ENCODE measurements at places on chromosomes 6 and 20. TPM values are rescaled to one million over a fixed set of nuclear protein-coding genes. Genes with fewer than 3 reads are reported as not detected.

HMGCLL1 gene
- 0.17 TPM for total RNA-seq

CLIC5 gene
- not detected for total RNA-seq

ARMH2 gene
- total RNA-seq: not detected

FAM162B gene
- total RNA-seq: not detected

DNA sequence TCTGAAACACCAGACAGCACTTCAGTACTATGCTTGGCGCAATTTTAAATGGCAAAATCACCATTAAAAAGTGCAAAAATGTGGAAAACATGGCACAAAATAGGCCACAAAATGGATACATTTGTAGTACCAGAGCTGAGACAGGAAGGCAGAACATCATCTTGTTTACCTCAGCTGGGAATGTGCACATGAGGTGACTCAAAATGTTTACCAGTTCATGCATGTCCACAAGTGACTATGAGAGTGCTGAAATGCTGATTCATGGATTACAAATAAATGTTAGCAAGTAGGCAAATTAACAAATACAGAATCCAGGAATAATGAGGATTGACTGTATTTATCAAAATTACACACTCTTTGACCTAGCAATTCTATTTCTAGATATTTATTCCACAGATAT, 201.6 kb downstream of the ISM1 start:
- peak; percentile 8 for DNase-seq

DNA sequence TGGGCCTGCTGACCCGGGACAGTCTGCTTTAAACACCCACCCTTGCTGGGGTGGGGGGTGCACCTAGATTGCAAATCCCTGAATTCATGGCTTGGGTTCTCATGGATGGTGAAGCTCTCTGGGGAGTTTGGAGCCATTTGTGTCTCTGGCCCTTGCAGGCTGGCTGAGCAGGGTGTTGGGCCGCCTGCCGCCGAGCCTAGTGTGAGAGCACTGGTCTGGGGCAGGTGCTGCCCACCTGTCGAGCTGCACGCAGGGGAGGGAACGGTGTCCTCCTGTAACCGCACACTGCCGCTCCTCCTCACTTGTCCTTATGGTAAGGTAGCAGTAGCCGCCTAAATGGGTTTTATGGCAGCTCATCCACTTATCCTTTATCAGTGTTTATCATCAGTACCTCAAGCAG, 143.9 kb downstream of the DTNBP1 start:
- DNase-seq: no peak

DNA sequence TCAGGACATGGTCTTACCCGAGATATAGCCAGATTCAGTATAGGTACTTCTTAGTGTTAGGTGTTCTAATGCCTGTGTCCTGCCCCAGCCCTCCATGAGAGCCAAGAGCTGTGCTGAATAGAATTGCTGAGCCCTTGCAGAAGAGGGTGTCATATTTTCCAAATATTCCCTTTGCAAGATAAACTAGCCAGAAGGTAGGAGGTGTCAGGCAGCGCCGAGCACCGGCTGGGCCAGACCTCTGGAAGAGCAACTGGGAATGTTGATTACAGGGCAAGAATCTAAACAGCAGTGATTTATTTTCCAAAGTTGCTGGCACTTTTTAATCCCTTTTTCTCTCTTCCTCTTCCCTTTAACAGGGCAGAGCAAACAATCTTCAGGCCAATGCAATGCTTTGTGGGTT, 37.1 kb upstream of the EZR start:
- no peak for DNase-seq

- DNase-seq: no peak
These were observed 713 bp downstream of the WFDC9 start for GRCh38 chr20:45630371-45630770.

DNA sequence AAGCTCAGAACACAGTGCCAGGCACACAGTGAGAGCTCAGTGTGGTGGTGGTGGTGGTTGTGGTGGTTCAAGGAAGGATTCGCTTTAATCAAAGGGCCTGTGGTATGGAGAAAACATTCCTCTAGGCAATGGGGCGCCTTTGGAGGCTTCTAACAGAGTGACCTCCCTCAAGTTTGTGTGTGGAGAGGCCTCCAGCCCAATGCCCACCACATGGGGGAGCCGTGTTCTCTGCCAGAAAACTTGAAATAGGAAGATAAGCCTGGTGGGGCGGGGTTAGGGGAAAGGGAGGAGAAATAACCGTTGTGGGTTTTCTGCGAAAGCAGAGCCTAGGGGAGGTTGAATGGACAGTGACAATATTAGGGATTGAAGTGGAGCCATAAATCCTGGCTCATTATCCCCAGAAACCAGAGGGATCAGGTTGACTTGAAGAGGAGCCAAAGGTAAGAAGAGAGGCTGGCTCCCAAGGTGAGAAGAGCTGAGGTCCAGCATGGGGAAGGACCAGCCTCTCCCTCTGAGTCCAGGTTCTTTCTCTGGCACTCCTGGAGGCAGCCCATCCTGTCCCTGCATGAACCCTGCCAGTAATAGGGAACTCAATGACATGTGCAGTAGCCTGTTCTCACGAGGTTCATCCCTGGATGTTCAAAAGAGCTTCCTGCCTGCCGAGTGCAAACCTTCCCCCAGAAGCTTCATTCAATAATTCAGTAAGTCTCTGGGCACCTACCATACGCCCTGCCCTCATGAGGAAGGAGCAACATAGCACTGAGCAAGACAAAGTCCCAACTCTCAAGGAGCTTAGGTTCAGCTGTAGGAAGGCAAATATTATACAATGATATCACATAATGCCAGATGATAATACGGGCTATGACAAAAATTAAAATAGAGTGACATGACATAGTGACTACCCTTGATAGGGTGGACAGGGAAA, 51.4 kb downstream of the TGM2 start:
- DNase-seq: peak; percentile 54

DNA sequence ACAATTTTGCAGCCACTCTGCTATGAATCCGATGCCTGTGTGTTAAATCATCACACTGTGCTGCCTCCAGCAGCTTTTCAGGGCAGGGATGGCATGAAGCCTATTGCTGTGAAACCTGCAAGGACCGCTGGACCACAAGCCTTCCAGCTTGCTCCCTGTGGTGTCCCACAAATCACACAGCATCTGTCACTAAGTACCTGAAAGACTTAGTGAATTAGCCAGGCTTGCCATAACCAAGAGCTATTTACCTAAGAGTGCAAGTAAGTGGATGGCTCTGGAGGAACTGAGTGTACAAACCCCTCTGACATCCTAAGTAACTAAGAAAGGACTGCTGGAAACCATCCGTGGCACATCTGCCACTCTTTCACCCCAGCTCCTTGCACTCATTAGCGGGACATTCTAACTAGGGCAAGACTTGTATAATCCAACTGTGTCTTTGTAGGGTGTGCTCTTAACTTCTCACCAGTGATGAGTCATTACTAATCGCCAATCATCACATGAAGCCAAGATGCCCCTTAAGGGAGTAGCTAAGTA, 34.7 kb downstream of the FOXQ1 start:
- DNase-seq: no peak

GRCh38 chr6:47112317-47112716, 70.2 kb upstream of the ADGRF1 start:
- no peak for DNase-seq

DNA sequence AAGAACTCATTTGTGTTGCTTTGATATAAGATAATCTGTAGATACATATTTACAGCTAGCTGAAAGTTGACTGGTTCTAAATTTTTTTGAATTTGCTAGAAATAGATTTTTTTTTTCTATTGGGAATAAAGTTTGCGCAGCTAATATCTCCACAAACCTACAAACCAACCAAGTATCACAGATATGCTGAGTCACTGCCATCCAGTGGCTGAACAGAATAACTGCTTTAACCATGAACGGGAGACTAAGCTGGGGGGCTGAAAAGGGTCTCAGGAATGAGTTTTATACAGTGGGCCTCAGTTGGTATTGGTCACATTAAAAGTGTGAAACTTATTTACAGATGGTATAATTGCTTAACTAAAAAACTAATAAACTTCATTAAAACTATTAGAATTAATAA, 326.7 kb upstream of the CNR1 start:
- peak; percentile 46 for DNase-seq

- DNase-seq: peak; percentile 81
These were observed 40.0 kb upstream of the APCDD1L start for GRCh38 chr20:58555078-58555765.

GRCh38 chr20:51022803-51023616, at the start of gene KCNG1:
Gene KCNG1, minus strand, starts transcription at chr20:51023107. Its CDS starts 12,769 bp downstream, at chr20:51010338.
- peak; percentile 77 for DNase-seq

- peak; percentile 21 for DNase-seq
These were observed 926 bp downstream of the MYLIP start for GRCh38 chr6:16129623-16130401.
